ENCODE measurements at places on chromosomes 16 and 17. TPM values are rescaled to one million over a fixed set of nuclear protein-coding genes. Genes with fewer than 3 reads are reported as not detected.

CDH16 gene
- total RNA-seq: 15.4 TPM

ZNF385C gene
- total RNA-seq: not detected

GCSH gene
- 23.1 TPM for total RNA-seq

POLDIP2 gene
- 73.6 TPM for total RNA-seq

GRCh38 chr17:50697663-50698272, 9.9 kb downstream of the ANKRD40 start:
- no peak for DNase-seq

DNA sequence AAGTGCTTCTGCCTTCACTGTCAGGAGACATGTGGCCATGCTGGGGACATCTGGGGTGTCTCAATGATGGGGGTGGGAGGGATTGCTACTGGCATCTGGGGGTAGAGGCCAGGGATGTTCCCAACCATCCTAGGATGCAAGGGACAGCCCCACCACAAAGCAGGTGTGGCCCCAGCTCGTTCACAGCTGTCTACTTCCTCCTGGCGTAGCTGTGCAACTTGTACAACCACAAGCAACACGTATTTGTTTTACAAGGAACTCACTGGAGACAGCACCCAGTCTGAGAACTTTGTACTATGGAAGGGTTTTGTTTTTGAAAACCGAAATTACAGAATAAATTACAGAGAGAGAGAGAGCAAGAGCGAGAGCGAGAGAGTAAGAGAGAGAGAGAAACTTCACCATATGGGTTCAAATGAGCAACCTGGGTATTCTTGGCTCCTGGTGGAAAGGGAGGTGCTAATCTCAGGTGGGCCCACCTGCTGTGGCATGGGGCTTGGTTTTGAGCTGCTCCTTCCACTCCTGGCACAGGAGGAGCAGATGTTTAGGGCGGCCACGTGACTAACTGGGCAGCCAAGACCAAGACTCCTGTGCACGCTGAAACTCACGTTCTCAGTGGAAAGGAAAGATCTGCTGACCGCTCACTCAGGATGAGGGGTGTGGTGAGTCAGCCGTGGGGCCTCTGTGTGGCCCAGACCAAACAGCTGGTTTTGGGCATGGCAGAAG, 17.5 kb upstream of the TNFRSF13B start:
- DNase-seq: peak; percentile 84

- no peak for DNase-seq
Observed at GRCh38 chr16:84450176-84450865, 54.1 kb downstream of the MEAK7 start.

DNA sequence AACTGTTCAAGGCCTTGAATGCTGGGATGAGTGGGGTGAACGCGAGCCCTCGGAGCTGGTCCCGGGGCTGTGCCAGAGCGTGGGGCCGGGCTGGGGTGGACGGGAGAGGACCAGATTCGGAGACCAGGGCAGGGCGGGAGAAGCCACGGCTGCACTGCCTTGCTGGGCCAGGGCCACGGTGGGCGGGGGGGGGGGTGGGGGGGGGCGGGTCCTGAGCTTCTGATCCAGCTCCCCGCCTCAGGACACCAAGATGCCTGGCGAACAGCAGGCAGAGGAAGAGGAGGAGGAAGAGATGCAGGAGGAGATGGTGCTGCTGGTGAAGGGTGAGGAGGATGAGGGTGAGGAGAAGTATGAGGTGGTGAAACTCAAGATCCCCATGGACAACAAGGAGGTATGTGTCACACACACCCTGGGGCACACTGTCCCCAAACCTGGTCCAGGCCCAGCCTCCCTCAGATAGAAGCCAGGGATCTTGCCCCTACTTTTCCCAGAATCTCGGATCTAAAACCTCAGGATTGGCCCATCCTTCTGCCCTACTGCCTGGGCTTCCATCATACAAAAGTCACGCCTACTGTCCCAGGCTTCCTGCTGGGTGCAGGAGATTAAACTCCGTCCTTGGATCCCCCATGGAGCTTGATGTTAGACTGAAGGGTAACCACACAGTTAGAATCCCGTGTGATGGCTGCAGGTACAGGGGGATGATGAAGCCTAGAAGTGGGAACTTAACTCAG, 563 bp downstream of the ZNF771 start:
- DNase-seq: no peak

GRCh38 chr17:51618476-51618875, 358.1 kb downstream of the UTP18 start:
- no peak for DNase-seq

Data from Peyer's patch (tissue), 4 donors.